ENCODE measurements at places on chromosomes 16 and 17. TPM values are rescaled to one million over a fixed set of nuclear protein-coding genes. Genes with fewer than 3 reads are reported as not detected.

Gene EPX
- not detected for total RNA-seq

Gene JPH3
- 1.4 TPM for total RNA-seq

Gene LRRC45
- 8.8 TPM for total RNA-seq

Gene CUEDC1
- total RNA-seq, result 47.6 TPM

Gene CSF3
- total RNA-seq, result not detected

Gene CACNG4
- 13.0 TPM for total RNA-seq

Gene HOXB13
- total RNA-seq, result 1.6 TPM

Gene RIPOR1
- total RNA-seq, result 35.3 TPM

Gene RHOT2
- total RNA-seq, result 84.1 TPM

Gene CD300E
- not detected for total RNA-seq

Gene KRTAP16-1
- total RNA-seq, result not detected
